Breast epithelium (tissue), 4 donors: ENCODE measurements at places on chromosomes 13 and 19. TPM values are rescaled to one million over a fixed set of nuclear protein-coding genes. Genes with fewer than 3 reads are reported as not detected.

- peak; percentile 42 for DNase-seq
- H3K27ac ChIP-seq: no peak overlapping the region
- H3K27me3 ChIP-seq: no peaks in the 10 kb centered on the region
- no peak overlapping the region for H3K4me3 ChIP-seq
- H3K4me1 ChIP-seq: no peaks in the 10 kb centered on the region
Observed at GRCh38 chr13:114096031-114096485, 36.4 kb downstream of the RASA3 start.

The CRX gene
- total RNA-seq: not detected

- H3K36me3 ChIP-seq: no peaks in the 10 kb centered on the region
- no peak overlapping the region for H3K4me3 ChIP-seq
- H3K4me1 ChIP-seq: no peaks in the 10 kb centered on the region
Observed at GRCh38 chr19:45130888-45131615, 29.7 kb downstream of the NKPD1 start.

- no peak overlapping the region for H3K27ac ChIP-seq
- no peak for DNase-seq
- H3K4me3 ChIP-seq: no peak overlapping the region
- no peaks in the 10 kb centered on the region for H3K36me3 ChIP-seq
Observed at GRCh38 chr13:21913010-21913409, 242.1 kb downstream of the FGF9 start.

DNA sequence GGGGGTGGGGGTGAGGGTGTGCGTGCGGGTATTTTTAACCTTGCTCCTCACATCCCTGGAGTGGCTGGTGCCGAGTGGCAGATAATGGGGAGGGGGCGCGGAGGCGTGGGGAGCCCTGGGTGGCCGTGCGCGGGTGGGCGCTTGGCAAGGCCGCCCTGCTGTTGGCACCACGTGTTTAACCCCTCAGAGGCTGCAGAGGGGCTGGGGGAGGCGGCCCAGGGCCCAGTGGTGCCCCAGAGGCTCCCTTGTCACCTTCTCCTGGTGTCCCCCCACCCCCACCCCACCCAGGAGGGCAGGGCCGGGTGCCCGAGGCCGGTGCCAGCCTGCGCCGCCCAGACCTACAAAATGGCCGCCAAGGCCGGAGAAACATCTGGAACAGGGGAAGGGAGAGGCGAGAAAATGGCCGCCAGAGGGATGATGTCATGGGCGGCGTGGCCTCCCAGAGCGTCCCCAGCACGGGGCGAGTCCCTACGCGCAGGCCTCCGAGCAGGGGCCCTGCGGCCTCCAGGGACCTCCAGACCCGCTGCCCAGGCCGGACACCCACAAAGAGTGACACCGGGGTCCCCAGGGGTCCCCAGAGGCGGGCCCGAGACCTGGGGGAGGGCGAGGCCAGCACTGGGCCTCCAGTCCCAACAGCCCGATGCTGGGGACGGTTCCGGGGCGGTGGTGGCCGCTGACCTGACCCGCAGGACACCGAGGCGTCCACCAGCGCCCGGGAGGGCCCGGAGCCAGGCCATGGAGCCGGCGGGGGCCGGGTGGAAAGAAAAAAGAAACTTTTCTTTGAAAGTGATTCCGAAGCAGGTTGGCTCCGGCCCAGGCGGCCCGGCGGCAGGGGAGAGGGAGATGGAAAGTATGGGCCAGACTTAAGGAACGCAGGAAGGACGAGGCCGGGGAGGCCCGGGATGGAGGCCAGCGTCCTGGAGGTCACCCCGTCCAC is 38.2 kb downstream of the NFIC start:
- H3K4me3 ChIP-seq: peak overlapping the region; percentile 44
- no peaks in the 10 kb centered on the region for H3K27me3 ChIP-seq
- H3K4me1 ChIP-seq: peaks cover 24% of the 10 kb centered on the region
- peak overlapping the region; percentile 100 for H3K27ac ChIP-seq
- peak; percentile 91 for DNase-seq

DNA sequence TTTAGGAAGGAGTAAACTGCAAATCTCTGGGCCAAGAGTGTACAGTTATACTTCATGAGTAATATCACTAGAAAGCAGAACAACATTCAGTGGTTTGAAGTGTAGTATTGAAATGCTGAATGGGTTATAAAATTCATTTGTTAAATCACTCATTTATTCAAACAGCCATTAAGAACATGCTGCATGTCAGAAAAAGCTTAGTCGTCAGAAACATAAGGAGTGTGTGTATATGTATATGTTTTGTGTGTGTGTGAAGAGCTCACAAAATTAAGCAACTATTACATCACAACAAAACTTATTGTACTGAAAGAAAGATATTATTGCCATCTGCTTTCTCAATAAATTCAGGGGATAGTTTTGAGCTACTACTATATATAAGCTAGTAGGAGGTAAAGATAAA is 165.4 kb upstream of the PCDH9 start:
- H3K4me1 ChIP-seq: no peaks in the 10 kb centered on the region
- H3K4me3 ChIP-seq: no peak overlapping the region
- H3K27me3 ChIP-seq: no peaks in the 10 kb centered on the region
- no peak for DNase-seq

The IL12RB1 gene
- 1.6 TPM for total RNA-seq

The RNF113B gene
- not detected for total RNA-seq

The KDELR1 gene
- total RNA-seq: 66.2 TPM

DNA sequence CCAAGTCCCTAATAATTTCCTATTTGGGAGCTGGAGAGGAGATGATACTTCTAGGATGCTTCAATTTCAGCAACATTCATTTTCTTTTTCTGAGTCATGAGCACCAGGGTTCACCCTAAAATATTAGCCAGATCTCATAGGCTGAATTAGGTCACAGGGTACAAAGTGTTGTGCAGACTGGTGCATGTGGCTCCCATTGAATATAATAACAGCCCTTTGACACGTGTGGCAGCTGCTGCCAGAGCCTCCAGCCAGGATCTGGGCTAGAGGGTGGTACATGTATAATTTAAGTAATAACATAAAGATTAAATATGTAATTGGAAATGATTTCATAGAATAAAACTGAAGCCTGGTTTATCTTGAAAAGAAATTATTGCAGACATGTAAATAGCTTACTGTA is 244.9 kb downstream of the ATP8A2 start:
- no peaks in the 10 kb centered on the region for H3K27me3 ChIP-seq
- H3K4me1 ChIP-seq: no peaks in the 10 kb centered on the region
- no peak overlapping the region for H3K27ac ChIP-seq
- H3K4me3 ChIP-seq: no peak overlapping the region
